Stimulated activated CD8-positive, alpha-beta memory T cell treated with anti-CD3 and anti-CD28 coated beads, Interleukin-2, amount 100 ng/mL, for 1 hour (primary cell): ENCODE measurements at places on chromosomes 2 and 18.

DNA sequence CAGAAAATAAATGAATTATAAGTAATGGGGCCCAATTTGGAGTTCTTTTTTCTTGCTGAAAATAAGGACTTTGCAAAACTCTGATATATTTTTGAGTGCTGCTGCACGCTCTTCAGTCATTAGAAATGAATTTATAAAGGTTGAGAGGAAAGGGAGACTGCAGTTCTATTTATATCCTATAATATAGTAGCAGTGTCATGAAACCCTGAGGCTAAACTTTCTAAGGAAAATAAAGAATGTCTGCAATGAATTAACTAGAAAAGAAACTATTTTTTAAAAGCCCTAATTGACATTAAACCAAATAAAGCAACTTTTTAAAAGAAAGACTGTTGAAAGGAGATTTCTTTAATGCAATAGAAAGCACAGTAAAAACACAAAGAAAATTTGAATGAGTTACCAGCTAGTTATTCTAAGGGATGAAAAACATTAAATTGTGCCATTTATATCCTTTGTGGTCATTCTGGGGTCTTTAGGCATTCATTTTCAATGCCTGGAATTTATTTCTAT lies 1072.8 kb upstream of the TMEFF2 start:
- DNase-seq: no peak

- DNase-seq: no peak
Measured at GRCh38 chr18:5515011-5515784, 28.6 kb downstream of the EPB41L3 start.

DNA sequence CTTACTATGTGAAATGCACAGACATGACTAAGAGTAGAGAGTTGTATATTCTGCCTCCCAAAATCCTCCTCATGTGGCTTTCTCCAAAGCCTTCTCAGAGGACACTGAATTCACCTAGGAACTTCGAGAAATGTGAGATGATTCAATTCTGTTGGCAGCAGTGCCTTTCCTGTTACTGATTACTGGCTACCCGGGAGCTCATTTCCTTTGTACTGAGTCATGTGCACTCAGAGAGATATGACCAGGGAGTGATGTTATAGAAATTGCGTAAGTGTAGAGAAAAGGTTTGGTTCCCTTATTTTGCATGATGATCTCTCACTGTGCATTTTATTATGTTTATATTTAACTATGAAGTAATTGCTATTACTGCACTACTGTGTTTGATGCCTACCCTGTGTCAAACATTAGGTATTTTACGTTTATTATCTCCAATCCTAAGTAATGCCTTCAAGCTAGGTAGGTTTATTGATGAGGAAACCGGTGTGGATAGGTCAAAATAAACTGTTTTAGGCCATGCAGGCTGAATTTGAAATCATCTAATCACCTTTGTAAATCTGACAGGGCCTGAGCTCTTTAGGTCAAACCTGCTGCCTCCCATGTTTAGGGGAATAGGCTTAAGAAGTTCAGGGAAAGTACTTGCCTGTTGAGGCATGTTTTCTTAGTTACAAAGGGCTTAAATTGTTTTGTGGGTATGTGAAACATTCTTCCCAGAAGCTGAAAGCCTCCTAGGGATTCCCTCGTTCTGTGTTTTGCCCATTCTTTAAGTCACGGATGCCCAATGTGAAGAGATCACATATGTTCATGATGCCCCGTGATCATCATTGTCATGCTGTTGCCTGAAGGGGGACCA lies 86.8 kb downstream of the FMNL2 start:
- no peak for DNase-seq

- peak; percentile 63 for DNase-seq
Measured at GRCh38 chr2:234544659-234545611, 48.1 kb upstream of the ARL4C start.

- no peak for DNase-seq
Measured at GRCh38 chr18:41126541-41127235, 828.3 kb upstream of the PIK3C3 start.

DNA sequence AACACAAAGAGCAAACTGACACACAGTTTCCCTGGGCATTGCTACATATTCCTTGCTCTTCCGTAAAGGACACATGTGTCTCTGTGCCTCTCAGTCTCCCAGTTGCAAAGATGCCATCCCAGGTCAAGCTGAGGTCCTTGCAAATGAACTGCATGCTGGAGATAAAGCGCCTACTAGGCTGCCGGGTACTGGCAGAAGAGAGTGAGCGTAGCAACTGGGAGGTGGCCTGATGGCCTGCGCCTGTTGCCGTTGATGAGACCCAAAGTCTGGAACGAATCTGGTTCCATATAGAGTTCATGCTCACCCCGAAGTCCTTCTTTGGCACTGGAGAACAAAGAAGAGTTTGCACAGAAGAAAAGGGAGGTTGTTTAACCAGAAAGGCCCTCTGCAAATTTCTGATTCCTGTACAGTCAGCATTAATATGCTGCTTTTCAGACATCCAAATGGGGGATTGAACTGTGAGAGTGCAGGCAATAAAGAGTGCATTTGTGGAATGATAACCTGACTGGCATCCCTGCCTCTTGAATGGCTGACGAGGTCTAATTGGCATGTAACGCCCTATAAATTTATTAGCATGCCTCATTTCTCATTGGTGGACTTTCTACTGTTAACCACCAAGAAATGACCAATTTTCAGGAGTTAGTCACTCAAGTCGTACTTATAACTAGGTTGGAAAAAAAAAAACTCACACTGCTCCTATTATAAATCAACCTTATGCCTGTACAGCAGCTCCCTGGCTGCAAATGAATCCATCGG lies 78.7 kb downstream of the GBX2 start:
- no peak for DNase-seq

- no peak for DNase-seq
Measured at GRCh38 chr2:195682077-195682476, 25.1 kb downstream of the SLC39A10 start.

GRCh38 chr18:13378150-13378549 lies 159.6 kb downstream of the LDLRAD4 start:
- DNase-seq: no peak
